ENCODE measurements at places on chromosomes 1 and 21.

- no peak for DNase-seq
Observed at GRCh38 chr1:206797534-206798383, 25.5 kb upstream of the IL10 start.

DNA sequence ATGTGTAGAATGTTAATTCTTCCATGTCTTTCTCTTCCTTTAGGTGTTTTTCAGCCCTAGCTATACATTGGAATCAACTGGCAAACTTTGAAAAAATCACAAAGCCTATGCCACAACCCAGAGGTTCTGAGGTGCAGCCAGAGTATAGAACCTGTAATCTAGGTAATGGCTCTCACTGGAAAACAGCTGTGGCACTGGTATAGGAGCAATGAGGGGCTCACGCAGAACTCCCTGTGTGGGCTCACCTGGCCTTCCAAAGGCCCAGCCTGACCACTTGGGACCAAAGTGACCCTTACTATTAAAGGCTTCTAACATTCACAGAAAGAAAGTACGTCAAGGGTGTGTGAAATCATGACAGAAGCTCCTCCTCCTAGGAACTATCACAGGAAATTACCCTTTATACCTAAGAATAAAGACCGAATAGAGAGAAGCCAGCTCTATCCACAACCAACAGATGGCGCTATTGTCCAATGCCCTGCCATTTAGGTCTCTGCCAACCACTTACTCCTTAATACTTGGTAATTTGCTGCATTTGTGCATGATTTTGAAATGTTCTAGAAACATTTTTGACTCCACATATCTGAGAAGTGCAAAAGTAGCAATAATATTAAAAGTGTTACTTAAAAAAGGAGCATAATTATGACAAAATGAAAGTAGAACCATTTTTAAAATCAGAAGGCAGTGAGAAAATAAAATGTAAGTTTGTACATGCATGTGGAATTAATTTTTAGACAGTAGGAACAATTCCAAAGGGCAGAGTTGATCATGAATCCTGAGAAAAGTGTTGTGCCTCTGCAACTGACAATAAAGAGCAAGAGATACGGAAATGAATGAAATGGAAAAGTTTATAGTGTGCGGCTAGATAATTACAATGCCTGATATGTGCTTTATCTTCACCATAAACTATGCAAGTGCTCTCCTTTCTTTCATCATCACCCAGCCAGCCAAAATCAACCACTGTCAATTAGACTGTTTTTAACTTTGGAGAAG lies 93.1 kb upstream of the HAO2 start:
- DNase-seq = no peak

DNA sequence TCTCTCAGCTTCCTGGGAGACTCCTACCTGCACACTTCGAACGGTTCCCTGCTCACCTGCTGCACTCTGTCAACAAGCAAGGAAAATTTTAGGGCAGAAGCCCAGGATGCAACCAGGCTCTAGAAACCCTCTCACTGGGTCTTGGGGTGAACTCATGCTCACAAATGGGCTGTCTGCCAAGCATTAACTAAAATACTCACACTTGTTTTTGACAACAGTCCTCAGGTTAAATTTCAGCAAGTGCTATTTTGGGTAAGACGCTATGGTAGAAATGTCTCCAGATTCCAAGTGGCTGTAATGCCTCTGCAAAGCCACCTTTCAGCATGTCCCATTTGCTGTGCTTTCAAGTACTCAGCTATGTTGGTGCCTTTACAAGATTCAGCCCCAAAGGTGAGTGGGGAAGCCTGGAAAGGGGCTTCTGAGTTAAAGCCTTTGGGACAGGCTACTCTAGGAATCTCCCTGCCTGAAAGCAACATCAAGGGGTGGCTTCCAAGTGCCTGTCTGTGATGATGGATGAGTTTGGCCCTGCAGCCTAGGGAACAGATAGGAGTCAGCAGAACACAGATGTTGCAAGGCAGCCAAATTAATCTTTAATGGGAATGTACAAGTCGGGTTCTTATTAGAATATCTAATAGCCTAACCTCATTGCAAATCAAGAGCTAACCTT lies 211.9 kb upstream of the SPAG17 start:
- no peak for DNase-seq

DNA sequence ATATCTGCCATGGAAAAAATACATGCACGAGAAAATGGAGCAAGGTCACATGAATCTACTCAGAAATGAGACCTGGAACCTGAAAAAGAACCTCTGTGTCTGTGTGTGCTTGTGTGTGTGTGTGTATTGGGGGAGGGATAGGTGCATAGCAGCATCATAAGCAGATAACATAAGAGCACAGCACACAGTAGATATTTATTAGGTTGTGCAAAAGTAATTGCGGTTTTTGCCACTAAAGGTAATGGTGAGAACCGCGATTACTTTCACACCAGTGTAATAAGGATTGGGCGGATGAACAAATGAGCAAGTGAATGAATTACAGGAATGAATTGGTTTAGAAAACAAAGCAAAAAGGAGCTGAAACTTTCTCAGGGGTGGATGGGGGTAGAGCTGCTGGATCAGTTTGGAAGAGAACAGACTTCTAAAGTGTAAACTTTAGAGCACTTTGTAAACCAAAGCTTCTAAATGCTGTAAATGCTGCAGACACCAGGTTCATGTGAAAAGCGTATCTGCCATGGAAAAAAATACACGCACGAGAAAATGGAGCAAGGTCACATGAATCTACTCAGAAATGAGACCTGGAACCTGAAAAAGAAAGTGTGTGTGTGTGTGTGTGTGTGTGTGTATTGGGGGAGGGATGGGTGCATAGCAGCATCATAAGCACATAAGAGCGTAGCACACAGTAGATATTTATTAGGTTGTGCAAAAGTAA lies 156.9 kb downstream of the TOMM20 start:
- DNase-seq = no peak

- DNase-seq = no peak
Observed at GRCh38 chr1:61078618-61079295, 3.6 kb upstream of the NFIA start.

DNA sequence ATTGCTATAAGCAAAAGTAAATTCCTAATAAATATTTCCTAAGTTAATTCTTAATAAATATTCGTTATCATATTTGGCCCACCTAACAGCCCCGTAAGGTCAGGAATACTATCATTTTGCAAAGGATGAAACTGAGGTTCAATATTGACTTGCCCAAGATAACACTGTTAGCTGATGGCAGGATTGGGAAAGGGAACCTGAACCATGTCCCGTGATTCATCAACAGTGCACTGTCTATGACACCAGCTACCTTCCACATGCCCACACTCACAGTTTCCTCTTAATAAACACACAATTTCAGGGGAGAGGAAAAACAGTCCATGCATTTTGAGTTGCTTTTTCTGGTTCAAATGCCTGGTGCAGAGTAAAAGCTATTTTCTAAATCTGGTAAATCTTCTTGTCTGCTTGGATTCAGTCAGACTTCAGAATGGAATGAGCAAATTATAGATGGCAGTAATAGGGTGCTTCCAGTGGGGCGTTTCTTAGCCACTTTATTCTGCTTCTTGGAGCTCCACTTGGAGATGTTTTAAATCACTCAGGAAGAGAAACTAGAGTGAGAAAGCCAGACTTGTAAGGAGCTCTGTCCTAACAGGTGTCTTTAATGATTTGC lies 354.6 kb downstream of the PDE4B start:
- no peak for DNase-seq

GRCh38 chr1:101282314-101283038 lies 45.7 kb downstream of the S1PR1 start:
- DNase-seq = no peak

DNA sequence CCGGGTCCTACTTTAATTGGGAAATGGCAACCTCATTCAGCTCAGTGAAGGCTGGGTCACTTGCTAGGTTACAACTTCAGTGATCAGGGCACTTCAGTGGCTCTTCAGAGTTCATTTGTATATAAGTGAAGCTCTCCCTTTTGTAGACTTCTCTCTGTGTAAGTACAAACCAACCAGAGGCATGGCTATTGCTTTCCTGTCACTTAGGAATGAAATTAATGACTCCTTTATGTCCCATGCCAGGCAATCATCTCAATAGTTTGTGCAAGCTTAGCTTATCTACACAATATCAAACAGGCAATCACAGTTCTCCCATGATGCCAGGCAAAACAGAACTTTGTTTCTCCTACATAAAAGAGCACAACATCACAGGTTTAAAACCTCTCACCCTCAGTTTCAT lies 22.8 kb upstream of the CTBS start:
- no peak for DNase-seq

- DNase-seq = no peak
Observed at GRCh38 chr1:168725831-168726230, 3.2 kb downstream of the DPT start.

- no peak for DNase-seq
Observed at GRCh38 chr1:60988891-60989290, 93.5 kb upstream of the NFIA start.

GRCh38 chr1:17605582-17606344 lies 66.3 kb downstream of the ARHGEF10L start:
- DNase-seq = no peak

DNA sequence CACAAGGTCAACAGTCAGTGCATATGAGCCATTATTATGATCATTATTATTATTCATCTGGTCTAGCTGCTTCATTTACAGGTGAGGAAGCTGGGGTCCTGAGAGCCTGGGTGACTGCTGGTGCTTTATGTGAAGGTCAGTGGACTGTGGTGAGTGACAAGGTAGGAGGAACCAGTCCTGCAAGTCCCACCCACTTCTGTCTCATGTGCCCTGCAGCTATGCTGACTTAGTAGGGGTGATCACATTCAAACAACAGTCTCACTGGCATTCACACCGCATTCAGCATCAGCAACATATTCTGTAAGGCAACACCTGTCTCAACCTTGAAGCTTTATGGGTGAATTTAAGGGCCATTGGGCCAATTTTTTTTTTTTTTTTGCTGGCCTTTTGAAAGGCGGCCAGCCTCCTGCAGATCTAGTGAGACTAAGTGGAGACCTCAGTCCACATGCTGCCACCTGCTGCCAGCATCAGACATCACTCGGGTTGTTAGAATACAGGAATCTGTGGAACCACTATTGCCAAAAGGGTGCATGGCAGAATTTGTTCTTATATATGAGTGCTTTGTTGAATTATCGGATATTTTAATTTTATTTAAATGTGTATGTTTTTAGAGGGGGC lies 59.9 kb upstream of the CACNA1E start:
- no peak for DNase-seq

- DNase-seq = no peak
Observed at GRCh38 chr1:75275631-75276030, 141.4 kb downstream of the LHX8 start.

GRCh38 chr1:171252482-171252881 lies 4.2 kb downstream of the FMO1 start:
- DNase-seq = no peak

DNA sequence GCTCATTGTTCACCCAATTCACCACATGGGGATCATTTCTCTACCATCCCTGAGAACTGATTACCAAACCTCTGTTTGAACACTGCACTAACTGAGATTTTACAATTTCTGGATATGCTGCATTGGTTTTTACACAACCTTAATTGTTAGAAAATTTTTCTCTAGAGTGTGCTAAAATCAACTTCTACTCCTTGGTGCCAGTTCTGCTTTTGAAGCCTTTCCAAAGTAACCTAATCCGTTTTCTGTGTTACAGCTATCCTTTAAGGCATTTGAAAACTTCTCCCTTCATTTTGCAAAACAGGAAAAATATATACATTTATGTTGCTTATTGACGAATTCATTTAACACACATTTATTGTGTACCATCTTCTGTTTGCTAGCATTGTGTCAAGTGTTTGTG lies 23.7 kb downstream of the SMAP2 start:
- DNase-seq = no peak

- no peak for DNase-seq
Observed at GRCh38 chr1:186999506-186999905, 170.8 kb downstream of the PLA2G4A start.

DNA sequence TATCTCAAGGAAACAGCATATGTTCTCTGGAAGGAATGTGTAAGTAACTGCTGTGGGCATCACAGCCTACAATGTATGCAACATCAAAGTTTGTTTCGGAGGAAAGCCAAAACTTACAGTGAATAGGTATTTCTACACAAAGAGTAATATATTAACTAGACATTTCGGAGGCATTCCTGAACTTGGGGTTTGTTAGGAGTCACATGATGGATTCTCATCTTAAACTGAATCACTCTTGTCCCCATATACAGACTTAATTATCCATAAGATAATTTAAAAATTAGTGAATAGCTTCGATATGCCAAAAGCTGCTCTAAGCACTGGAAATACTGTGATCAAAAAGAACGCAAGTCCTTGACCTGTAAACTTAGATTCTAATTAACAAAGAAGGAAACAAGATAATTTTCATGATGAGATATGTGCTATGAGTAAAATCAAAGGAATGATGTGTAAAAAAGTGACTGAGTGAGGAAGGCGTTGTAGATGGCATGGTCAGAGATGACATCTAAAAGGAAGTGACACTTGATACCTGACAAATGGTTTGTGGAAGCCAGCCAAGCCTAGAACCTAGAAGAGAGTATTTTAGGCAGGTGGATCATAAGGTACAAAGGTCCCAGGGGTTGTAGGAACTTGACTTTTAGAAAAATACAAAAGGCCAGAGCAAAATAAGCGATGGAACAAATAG lies 273.1 kb downstream of the MRPL39 start:
- no peak for DNase-seq

DNA sequence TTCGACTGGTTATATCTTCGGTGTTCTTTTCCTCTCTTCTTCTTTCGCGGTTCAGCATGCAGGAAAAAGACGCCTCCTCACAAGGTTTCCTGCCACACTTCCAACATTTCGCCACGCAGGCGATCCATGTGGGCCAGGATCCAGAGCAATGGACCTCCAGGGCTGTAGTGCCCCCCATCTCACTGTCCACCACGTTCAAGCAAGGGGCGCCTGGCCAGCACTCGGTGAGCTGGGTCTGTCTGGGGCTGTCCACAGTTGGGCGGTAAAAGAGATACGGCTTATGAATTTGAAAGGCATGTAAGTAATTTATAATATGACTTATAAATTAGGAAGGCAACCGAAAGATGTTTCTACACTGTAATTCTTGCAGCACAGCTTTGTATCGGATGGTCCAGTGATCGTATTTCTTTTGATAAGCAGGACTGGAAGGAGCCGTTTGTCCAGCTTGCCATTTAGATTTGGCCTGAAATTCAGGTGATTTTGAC lies 334 bp downstream of the CTH start:
- DNase-seq = no peak

DNA sequence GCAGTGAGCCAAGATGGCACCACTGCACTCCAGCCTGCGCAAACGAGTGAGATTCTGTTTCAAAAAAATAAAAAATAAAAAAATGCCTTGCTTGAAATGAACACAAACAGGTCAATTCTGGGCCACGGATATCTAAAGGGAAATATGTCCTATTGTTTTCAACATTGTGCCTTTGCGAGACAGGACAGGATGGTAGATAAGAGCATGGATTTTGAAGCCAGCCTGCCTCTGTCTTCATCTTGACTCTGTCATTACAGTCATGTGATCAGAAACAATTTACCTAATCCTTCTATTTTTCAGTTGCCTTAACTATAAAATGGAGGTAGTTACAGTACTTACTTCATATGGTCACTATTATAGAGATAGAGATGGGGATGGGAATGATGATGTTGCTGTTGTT lies 56.7 kb upstream of the ZSWIM5 start:
- no peak for DNase-seq

- DNase-seq = peak; percentile 56
Observed at GRCh38 chr1:18926315-18927081, 24.1 kb upstream of the ALDH4A1 start.
